RWPE1 (cell line): ENCODE measurements at places on chromosomes 3 and 15.

DNA sequence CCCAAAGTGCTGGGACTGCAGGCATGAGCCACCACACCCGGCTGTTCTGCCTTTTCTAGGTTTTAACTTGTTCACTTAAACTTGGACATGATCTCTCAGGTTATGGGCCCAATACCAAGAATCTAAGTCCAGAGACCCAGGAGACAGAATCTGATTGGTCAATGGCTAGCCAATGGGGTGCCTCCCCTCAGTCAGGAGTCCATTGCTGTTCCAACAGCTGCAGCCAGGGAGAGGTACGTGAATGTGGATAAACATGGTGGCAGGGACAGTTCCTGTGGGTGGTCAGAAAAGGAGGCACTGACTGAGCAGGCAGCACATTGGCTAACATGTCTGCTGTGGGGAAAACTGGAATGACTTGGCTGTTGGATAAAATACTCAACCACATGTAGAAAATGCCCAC lies 140.3 kb downstream of the RPLP1 start:
- DNase-seq, result no peak

DNA sequence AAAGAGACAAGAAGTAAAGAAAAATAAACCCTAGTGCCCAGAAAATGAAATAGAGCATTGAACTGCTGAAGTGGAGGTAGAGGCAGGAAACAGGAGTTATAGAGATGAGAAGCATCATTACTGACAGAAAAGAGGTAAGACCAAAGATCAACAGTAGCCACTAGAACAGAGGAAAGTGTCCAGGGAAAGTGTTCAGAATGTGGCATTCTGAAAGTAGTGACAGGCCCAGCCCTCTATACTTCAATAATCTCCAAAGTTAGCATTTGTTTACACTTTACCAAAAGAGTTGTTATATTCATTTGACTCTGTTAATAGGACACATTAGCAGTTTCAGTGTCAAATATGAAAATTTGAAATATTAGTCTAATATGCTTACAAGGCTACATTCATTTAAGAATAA lies 727.1 kb upstream of the NECTIN3 start:
- no peak for DNase-seq

DNA sequence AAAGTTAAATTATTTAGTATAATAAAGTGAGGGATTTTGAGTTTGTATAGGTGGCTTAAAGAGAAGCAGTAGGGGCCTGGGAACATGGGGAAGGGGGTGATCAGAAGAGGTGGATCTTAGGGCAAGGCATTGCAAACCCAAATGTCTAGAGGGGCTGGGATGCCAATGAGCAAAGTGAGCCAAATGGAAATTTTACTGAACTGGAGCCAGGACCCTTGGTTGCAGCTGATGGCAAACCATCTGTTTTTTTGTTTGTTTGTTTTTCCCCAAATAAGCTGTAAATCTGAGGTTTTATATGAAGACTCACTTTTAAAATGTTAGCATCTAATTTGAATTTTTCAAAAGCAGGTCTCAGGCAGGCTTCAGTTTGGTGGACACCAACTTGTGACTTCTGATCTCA lies 14.8 kb upstream of the PARP14 start:
- DNase-seq, result no peak

DNA sequence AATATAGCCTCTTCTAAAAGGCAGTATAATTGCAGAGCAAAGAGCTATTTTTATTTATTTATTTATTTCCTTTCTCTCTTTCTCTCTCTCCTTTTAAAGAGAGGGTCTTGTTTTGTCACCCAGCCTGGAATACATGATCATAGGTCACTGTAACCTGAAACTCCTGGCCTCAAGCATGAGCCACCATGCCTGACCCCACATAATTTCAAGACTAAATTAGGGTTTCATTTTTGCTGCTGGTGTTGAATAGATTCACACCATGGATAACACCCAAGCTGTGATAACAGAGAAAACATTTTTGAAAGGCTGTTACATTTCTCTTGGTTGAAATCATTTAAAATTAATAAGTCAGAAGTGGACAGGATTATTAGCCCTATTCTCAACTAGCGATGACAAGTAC lies 131.6 kb downstream of the LEKR1 start:
- no peak for DNase-seq

DNA sequence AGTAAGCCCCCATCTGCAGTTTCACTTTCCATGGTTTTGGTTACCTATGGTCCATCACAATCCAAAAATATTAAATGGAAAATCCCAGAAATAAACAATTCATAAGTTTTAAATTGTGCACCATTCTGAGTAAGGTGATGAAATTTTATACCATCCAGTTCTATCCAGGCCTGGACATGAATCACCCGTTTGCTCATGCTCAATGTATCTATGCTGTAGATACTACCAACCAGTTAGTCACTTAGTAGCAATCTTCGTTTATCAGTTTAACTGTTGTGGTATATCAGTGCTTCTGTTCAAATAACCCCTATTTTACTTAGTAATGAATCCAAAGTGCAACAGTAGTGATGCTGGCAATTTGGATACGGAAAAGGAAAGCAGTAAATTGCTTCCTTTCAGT lies 381.9 kb upstream of the AGTR1 start:
- peak; percentile 6 for DNase-seq

DNA sequence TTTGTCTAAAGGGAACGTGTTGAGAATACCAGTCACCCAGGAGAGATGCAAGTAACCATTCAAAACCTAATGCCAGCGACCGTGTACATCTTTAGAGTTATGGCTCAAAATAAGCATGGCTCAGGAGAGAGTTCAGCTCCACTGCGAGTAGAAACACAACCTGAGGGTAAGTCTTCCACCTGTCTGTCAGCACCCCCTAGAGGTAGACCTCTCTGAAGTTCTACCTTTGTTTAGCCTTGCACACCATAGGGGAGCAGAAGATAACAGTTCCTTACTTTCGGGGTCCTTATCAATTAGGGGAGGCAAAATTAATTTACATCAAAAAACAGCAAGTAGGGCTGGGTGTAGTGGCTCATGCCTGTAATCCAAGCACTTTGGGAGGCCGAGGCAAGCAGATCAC lies 124.4 kb downstream of the HCN4 start:
- DNase-seq, result no peak

DNA sequence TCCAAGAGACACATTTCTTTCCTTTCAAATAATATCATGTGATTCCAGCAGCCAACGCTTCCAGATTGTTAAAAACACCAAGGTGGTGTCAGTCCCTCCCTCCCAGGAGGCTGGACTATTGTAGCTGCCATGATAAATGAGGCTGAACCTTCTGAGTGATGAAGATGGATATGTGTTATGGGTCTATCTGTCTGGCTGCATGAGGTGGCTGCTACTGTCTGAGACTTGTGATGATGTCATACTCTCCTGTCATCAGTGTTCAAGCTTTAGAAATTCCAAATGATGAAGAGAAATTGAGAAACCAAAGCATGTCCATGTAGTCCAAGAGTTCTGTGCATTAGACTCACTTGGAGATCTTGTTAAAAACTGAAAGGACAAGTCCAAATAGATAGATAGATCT lies 683.0 kb downstream of the NTRK3 start:
- no peak for DNase-seq
